Type B pancreatic cell (in vitro differentiated cells): ENCODE measurements at places on chromosomes 16 and 17.

DNA sequence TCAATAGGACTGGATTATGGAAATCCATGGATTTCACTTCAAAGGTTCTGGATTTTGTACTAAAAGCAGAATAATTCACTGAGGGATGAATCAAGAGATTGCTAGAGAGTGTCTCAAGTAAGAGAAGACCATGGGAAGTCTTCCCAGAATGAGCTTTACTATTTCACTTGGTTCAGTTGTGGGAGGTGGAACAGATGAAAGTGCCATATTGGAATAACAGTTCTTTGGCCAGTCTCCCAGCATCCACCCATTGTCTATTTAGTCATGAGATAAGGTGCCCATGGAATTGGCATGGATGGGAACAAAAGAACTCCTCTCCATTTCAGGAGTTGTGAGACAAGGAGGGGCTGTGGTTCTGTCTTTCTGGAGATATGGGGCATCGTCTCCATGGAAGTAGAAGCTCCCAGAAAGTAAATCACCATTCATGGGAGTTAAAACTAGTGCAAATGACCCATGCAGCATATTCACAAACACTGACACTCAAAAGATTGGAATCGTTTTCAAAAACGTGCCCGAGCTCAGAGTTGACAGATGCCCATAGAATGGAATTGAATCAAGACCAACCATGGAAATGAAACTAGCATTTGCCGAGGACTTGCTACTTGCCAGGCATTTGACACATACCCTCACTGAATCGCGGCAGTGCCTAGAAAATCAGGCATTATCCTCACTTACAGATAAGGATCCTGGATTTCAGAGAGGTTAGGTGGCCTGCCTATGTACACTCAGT lies 36.2 kb upstream of the CLEC3A start:
- no peak for DNase-seq

GRCh38 chr17:39199820-39200069 lies 338 bp upstream of the RPL19 start:
- peak; percentile 83 for DNase-seq

DNA sequence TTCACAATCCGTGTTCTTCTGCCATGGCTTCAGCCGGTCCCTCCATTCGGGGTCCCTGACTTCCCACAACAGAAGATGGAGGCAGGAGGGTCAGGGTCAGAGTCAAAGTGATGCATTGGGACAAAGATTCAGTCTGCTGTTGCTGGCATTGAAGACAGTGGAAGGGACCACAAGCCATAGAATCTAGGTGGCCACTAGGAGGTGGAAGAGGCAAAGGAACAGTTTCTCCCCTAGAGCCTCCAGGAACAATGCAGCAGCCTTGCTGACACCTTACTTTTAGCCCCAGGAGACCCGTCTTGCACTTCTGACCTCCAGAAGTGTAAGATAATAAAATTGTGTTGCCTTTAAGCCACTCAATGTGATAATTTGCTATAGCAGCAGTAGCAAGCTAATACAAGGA lies 55.9 kb downstream of the MFSD11 start:
- no peak for DNase-seq

DNA sequence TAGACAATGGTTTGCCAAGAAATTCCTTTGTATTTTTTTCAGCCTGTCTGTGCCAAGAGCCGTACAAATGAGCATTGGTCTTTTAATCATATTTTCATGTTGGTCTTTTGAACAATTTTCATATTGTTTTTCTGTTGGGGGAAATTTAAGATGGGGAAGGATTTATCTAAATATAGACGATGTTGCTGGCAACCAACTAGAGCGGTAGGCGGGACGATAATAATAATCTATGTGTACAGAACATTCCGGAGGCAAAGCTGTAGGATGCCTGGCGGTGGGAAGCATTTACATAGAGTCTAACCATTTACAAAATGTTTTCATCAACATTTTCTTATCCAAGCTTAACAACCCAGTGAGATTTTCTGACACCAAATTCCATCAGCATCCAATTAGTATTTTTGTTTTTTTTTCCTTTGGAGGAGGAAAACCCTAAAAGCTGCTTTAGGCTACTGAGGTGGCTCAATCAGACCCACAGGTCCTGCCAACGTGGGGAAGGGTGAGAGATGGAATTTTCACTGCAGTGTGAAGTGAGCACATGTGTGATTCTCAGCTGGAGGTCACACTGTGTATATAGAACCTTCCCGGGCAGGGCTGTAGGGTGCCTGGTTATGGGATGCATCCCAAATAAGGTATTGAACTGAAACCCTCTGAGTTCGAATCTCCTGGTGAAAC lies 11.7 kb upstream of the SEC14L1 start:
- no peak for DNase-seq

GRCh38 chr16:89275837-89276720 lies 58.6 kb downstream of the ZNF778 start:
- DNase-seq: no peak

DNA sequence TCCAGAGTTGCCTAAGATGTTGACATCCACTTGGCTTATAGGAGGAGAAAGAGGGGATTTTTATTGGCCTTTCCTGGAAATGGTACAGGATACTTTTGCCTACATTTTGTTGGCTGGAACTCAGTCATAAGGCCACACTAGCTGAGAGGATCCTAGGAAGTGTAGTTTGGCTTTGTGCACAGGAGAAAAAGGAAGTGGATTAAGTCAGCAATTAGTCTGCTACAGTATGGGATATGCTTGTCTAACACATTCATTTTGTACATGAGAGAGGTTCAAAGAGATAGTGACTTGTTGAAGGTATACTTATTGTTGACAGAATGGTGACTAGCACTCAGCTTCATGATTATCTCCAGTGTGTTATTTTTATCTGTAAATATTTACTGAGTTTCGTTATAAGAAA lies 10.3 kb downstream of the UTP18 start:
- no peak for DNase-seq

GRCh38 chr17:50688245-50688644 lies 19.5 kb downstream of the ANKRD40 start:
- no peak for DNase-seq

DNA sequence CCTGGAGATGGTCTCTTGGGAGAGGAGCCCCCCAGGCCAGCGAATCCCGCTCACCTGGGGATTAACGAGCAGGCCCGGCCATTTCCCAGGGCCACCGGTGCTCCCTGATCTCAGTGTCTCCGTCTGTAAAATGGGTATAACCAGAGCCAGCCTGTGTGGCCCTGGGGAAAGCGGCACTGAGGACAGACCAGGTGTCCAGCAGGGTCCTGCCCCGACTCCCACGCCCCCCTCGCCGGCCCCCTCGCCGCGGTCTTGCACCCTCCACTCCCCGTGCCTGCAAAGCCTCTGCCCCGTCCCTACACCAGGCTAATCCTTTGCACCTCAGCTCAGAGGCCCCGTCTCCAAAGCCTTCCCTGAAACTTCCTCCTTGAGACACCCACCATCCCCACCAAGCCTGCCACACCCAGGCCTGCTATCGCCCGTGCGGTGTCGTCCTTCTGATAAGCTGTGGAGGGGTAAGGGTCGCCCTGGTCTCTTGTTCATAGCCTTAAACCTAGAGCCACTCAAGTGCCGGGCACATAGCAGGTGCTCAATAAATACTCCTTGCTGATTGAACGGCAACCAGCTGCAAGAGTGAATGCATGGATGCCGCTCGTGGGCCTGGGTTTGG lies 259.1 kb downstream of the C16orf95 start:
- no peak for DNase-seq

GRCh38 chr17:6157716-6158115 lies 87.5 kb downstream of the WSCD1 start:
- DNase-seq: no peak

- peak; percentile 69 for DNase-seq
Measured at GRCh38 chr17:49557312-49558024, 18.2 kb upstream of the NXPH3 start.

GRCh38 chr16:13780406-13781168 lies 139.4 kb upstream of the ERCC4 start:
- DNase-seq: no peak
